Right renal pelvis (tissue), 4 donors: ENCODE measurements at places on chromosomes 2 and 18.
A peak's percentile ranks its signal among the peaks of the same experiment; 100 is the strongest.

DNA sequence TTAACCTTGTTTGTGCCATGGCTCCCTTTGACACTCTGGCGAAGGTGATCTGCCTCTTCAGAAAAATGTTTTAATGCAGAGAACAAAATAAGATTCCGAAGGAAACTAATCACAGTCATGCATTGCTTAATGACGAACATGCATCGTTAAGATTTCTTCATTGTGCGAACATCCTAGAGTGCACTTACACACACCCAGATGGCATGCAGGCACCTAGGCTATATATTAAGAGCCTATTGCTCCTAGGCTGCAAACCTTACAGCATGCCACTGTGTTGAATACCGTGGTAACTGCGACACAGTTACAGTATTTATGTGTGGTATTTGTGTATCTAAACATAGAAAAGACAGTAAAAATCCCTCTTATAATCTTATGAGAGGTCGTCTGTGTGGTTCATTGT lies 8.3 kb downstream of the ASAP2 start:
- DNase-seq = no peak

DNA sequence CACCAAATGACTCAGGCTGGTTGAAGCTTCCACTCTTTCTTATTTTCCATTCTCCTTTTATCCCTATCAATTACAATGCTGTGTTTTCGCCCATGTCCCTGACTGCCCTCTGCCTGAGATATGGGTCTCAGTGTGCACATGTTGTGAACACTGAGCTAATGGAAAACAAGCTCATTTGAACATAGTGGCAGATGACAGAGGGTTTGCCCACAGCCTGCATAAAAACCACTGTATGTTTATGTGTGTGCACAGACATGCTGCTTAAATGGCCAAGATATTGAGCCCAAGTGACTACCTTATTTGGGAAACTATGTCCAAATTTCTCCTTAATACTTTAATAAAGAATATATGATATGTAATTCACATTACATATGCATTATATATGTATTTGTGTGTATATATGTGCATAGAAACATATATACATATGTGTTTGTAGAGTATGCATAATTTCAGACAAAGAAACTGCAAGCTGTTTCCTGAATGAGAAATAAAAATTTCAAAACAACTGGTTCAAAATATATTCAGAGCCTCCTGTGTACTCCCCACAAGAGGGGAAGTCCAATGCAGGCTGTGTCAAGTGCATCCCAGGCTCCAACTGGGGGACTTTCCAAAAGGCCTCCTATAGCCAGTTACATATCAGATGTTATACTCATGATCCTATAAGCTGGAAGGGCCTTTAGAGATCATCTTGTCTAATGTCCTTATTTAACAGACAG lies 92.7 kb upstream of the CD302 start:
- no peak for DNase-seq

DNA sequence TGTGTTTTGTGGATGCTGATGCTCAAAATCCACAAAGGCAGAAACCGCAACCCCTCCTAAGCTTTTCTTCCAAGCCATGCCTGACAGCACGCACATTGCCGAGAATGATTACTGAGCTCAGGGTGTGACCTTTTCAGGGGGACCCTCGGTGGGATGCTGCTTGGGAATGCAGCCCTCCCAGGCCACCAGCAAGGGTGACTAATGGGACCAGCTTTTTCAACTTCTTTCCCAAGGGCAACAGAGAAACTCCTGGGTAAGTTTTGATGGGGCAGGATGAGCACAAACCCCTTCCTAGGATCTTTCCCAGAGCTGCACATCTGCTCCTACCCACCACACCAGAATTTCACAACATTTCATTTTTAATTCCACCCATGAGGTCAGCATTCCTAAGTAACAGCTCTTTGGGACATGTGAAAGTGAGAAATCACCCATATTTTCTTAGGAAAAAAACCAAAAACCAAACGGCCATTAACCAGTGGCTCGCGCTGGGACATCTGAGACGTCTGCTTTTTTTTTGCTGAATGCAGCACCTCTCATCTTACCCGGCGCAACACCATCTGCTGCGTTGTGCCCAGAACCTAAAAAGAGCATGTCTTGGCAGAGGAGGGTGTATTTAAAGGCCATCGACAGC lies 119.0 kb downstream of the ARL4C start:
- no peak for DNase-seq

DNA sequence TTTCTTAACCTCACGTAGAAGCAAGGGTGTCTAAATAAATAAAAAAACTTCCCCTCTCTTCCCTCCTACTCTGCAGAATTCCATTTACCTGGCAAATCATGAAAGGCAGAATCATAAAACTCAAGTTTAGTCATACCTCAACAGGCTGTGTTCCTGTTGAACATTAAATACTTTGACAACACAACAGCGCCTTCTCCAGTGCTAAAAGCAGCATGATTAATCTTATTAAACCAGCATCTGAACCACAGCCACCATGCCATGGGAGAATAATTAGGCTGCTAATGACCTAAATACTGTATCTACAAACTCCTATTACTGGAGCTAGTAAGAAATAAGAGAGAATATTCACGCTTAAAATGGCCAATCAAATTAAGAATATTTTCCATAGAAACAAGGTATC lies 68.1 kb downstream of the CDH2 start:
- no peak for DNase-seq

- DNase-seq = no peak
Observed at GRCh38 chr2:98560256-98560771, 48.0 kb downstream of the COA5 start.

DNA sequence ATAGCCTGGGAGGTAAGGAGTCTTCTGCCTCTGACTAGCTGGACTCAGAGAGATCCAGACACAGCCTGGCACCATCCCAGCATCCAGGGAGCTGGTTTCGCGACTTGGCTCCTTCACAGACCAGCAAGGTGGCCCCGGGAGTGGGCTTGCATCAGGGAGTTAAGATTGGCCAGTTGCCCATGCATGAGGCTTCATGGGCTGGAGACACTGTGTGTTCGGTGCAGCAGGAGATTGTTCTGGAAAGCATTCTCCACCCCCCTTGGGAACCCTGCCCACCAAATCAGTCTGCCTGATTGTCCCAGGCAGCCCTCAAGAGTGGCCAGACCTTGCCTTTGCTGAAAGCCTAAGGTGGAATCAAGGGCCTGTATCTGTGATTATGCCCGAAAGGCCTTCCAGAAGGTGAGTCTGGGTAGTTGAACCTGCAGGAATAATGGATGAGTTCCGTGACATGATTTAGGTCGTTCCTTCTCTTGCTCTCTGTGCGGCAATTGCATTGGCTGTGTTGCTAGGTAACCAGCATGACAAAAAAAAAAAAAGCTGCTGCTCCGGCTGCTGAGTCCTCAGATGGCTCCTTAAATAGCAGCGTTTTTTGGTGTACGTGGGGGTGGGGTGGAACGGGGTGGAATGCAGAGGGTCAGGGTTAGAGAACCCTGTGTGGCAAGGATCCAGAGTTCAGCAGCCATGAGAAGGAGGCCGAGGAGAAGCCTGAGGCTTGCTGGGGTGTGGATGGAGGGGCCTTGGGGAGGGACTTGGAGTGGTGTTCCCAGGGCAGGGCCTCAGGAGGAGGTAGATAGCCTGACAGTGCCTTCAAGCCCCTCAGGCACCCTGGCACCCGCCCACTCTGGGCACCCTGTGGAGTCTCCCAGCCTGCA lies 93.0 kb upstream of the MCFD2 start:
- peak; percentile 65 for DNase-seq

GRCh38 chr2:205869439-205869838 lies 187.1 kb downstream of the NRP2 start:
- DNase-seq = no peak

- no peak for DNase-seq
Observed at GRCh38 chr2:22697054-22697788, 687.8 kb upstream of the KLHL29 start.

GRCh38 chr2:46982351-46983064 lies 66.9 kb upstream of the MCFD2 start:
- no peak for DNase-seq

DNA sequence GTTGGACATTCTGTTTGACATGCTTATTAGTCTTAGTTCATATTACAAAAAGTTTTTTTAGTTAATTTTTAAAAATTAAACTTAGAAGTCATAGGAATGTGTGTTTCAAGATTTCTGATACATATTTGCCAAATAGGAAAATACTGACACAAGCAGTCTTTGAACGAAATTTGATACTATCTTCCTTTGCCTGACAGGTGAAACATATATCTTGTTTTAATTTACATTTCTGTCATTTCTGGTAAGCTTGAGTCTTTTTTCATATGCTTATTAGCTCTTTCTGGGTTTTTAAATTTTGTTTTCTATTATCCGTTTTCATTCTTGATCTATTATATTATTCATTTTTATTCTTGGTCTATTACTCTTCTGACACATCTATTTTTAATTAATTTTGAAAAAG lies 24.5 kb downstream of the ITGAV start:
- no peak for DNase-seq

DNA sequence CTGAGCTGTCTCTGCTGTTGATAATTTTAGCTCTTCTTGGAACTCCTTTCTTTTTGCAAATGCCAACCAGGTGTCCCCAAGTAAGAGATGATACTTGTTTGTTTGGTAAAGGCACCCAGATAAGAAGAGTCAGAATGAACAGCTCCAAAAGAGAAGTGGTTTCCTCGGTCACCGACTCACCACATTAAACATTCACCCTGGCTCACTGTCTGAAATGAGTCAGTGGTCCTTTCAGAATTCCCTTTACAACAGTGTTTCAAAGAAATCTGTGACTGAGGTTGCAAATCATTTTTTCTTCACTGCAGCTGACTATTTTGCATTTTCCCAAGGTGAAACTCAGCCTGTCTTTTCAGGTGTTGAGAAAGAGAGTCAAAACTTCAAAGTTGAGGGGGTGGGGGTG lies 16.2 kb upstream of the CXCR4 start:
- DNase-seq = no peak

DNA sequence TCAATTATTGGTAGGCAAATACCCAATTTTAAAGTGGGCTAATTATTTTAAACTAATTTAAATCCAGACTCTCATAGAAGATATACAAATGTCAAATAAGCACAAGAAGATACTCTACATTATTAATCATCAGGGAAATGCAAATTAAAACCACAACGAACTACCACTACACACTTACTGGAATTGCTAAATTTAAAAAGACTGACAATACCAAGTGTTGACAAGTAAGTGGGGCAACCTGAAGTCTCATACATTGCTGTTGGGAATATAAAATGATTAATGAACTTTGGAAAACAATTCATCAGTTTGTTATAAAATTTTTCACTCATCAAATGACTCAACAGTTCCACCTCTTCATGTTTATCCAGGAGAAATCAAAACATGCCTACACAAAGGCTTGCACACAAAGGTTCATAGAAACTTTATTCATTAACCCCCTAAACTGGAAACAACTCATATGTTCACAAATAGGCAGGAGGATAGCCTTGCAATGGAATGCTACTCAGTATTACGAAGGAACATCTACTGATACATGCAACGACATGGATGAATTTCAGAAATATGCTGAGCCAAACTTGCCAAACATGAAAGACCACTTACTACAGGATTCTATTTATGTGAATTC lies 120.8 kb downstream of the MCFD2 start:
- DNase-seq = no peak

- no peak for DNase-seq
Observed at GRCh38 chr18:8980496-8980895, 122.0 kb upstream of the NDUFV2 start.

DNA sequence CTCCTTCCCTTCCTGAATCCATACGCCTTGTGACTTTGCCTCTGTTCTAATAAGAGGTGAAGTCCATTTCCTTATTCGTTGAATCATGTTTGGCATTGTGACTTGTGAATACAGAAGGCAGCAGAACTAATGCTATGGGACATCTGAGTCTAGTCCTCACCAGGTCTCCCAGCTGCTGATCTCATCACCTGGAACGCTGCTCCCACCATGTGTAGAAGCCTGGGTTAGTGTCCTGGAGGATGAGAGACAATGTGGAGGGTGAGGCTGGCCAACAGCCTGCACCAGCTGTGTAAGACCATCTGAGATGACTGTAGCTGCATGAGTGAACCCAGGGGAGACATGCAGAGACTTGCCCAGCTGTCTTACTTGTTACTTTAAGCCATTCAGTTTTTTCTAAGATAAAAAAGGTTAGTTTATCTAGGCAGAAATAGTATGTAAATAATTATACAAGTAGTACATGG lies 3.5 kb upstream of the HAAO start:
- no peak for DNase-seq

DNA sequence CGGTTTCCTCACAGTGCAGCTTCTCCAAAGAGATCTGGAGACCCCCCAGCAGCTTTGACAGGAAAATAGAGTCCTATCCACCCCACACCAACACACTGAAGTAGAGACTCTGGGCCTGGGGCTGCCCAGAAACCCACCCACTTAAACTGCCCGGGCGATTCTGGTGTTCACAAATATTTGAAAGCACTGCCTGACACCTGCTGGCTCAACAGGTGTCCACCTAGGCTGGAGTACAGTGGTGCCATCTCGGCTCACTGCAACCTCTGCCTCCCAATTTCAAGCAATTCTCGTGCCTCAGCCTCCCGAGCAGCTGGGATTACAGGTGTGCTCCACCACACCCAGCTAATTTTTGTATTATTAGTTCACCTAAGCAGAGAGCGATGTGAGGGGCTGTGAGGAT lies 5.3 kb downstream of the STEAP3 start:
- no peak for DNase-seq

GRCh38 chr2:233081232-233081730 lies 21.1 kb downstream of the INPP5D start:
- no peak for DNase-seq

DNA sequence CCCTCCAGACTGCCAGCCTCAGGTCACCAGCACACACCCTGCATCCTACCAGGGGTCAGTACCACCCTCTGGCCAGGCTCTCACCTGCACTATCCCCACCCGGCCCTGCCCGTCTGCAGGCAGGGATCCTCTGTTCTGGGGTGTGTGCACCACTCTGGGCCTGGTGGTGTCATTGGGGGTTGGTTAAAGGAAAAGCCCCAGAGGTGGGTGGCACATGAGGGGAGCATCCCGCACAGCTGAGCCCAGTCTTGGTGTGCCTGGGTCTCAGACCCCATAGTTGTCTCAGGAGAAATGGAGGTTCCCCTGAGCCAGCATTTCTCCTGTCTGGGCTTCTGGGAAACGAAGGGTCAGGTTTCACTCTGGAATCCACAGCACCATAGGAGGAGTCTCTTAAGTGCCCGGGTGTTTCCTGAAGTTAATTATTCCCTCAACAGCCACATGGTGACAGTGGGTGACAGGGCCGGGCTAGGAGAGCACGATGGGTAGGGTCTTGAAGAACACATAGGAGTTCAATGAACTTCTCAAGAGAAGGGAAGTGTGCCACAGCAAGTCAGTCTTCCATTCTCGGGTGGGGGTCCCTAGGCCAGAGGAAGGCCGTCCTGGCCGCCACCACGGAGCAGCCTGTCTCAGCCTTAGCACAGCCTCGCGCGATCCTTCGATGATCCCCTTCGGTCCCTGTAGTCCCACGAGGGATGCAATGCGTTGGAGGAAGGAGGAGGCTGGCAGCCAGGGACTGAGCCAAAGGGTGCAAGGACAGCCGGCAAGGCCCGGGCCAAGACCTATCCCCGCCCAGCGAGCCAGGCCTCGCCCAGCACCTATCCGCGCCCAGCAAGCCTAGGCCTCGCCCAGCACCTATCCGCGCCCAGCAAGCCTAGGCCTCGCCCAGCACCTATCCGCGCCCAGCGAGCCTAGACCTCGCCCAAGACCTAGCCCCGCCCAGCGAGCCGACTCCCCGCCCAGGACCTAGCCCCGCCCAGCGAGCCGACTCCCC lies 1.1 kb upstream of the FARP2 start:
- peak; percentile 54 for DNase-seq
